Liver (tissue), 10 donors: ENCODE measurements at places on chromosomes 12 and 14. TPM values are rescaled to one million over a fixed set of nuclear protein-coding genes. Genes with fewer than 3 reads are reported as not detected.

NEUROD4 gene
- not detected for total RNA-seq

GPR84 gene
- 0.33 TPM for total RNA-seq

IFI27 gene
- total RNA-seq = 12.7 TPM

TAS2R7 gene
- total RNA-seq = not detected

CFAP54 gene
- total RNA-seq = 0.19 TPM

ARHGEF25 gene
- 2.0 TPM for total RNA-seq
